NCI-H446 treated with DMSO at 0.1 percent for 48 hours (cell line): ENCODE measurements at places on chromosomes 11 and 22.

DNA sequence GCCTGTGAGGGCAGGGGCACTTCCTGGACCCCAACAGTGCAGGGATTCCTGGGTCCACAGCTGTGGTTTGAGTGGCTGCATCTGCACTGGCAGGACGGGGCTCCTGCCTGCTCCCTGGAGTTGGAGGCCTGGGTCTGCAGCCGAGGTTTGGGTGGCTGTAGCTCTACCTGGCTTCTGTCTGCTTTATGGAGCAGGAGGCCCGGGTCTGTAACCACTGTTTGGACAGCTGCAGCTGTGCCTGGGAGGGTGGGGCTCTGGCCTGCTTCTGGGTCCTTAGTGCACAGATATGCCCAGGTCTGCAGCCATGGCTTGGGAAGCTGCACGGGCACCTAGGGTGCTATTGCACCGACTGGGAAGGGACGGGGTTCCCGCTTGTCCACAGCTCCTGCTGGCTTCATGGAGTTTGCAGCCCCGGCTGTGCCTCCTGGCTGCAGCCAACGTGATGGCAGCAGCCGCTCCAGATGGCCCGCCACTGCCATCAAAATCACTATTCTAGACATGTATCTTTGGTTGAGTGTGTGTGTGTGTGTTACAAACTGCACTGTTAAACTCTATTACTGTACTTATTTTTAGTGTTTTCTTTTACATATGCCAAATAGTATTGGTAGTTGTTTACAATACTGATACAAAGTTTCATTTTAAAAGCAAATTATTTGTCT, 412.3 kb upstream of the KIRREL3 start:
- no peak for DNase-seq

GRCh38 chr11:121613724-121614123, 161.0 kb upstream of the SORL1-AS1 start:
- no peak for DNase-seq

DNA sequence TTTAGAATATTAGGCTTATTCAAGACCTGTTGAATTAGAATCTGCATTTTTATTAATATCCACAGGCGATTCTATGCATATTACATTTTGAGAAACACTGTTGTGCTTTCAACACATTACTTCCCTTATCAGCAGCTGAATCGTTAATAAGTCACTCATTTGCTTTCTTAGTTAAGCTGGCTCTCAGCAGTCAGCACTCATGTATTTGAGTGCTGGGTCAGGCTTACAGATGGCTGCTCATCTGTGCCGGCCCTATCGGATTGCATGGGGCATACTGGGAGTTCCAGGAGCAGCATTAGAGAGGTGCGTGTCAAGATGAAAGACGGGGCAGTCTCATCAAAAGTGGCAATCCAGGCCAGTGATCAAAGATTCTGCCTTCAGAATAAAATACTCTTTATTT, 10.8 kb upstream of the OR51L1 start:
- DNase-seq, result no peak

DNA sequence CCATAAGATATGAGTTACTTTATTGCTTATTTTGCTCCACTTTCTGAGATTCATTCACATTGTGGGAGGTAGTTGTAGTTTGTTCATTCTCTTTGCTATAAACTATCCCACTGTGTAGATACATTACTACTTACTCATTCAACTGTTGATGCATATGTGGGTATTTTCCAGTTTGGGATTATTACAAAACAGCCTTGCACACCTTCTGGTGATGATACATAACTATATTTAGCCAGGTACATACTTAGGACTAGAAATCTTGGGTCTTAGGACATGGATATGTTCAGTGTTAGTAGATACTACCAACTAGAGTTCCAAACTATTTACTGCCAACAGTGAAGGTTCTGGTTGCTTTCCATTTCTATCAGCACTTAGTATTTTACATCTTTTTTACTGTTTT, 37.8 kb downstream of the BTG4 start:
- no peak for DNase-seq

GRCh38 chr11:2173150-2173693, 1.6 kb upstream of the TH start:
- no peak for DNase-seq

DNA sequence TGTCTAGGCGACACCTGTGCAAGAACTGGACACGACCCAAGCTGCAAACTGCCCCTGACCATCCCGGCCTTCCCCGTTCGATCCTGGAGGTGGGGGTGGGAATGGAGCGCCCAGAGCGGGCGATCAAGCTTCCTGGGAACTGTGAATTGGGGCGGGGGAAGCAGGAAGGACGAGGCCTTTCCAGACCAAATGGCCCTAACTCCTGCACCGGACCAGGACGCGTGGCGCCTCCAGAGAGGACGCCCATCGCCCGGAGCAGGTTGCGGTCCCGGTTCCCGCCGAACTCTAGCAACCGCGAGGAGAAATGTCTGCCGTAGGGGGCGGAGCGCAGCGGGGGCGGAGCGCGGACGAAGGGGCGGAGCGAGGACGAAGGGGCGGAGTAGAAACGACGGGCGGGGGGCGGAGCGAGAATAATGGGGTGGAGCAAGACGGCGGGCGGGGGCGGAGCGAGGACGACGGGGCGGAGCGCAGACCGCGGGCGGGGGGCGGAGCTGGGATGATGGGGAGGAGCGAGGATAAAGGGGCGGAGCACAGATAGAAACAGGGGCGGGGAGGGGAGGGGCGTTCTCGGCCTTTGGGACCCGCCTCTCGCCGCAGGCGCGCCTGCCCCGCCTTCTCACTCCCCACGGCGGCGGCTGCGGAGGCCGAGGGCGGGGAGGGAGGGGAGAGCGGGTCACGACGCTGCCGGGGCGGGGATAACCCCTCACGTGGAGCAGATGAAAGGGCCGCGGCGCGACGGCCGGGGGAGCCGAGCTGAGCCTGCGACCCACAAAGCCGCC, at the start of gene ZNRF3:
Gene ZNRF3 (plus strand): TSS at position 695 of the 779 bp plus-strand sequence. CDS start 195 bp downstream, outside the sequence.
- peak; percentile 83 for DNase-seq

GRCh38 chr22:23144932-23145877, at the start of gene RAB36:
TSS of gene RAB36 (plus strand) at chr22:23145477. CDS start at chr22:23146617, 1,140 bp downstream.
- no peak for DNase-seq
